ENCODE measurements at places on chromosomes 6 and 20. TPM values are rescaled to one million over a fixed set of nuclear protein-coding genes. Genes with fewer than 3 reads are reported as not detected.

CYB5R4 gene
- 13.6 TPM for total RNA-seq

BANF2 gene
- not detected for total RNA-seq

CLVS2 gene
- total RNA-seq = not detected

CUTA gene
- total RNA-seq = 232 TPM

WFDC5 gene
- total RNA-seq = not detected

PSMB9 gene
- 34.1 TPM for total RNA-seq

COL10A1 gene
- not detected for total RNA-seq

PRR18 gene
- total RNA-seq = not detected

AFG1L gene
- 6.4 TPM for total RNA-seq

SHLD1 gene
- total RNA-seq = 2.9 TPM
